ENCODE measurements at places on chromosomes 1 and 21.

DNA sequence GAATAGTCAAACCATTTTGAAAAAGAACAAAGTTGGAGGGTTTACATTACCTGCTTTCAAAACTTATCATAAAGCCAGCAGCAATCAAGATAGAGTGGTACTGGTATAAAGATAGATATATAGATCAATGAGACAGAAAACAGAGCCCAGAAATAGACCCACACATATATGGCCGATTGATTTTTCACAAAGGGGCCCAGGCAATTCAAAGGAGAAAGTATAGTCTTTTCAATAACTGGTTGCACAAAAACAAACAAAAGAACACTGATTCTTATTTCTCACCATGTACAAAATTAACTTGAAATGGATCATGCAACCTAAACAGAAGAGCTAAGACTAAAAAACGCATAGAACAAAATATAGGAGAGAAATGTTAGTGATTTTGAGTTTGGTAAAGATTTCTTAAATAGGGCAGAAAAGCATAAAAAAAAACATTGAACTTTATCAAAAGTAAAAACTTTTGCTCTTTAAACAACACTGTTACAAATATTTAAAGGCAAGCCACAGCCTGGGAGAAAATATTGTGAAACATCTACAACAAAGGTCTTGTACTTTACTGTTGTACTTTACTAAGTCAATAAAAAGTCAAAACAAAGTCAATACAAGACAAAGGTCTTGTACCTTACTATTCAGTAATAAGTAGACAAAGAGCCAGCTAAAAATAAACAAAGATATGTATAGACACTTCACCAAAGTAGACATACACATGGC, 50.2 kb downstream of the ST3GAL3 start:
- no peaks in the 10 kb centered on the region for H3K27me3 ChIP-seq
- H3K27ac ChIP-seq = no peak overlapping the region
- no peaks in the 10 kb centered on the region for H3K36me3 ChIP-seq
- no peak for DNase-seq
- no peaks in the 10 kb centered on the region for H3K4me1 ChIP-seq

DNA sequence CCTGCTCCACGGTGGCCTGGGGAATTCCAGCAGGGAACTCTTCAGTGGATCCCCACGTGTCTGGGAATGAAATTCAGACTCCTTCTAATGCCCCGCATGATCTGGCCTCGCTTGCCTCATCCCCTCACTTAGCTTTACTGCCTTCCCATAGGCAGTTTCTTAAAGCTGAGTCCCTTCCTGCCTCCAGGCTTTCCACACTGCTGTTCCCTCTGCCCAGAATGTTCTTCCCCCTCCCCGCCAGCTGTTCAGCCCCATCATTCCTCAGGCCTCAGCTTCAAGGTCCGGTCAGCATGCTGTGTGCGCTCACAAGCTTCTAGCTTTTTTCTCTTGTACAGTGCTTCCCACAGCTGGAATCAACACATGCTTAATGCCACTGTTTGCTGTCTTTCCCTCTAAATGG, 54.9 kb upstream of the WASF2 start:
- DNase-seq = peak; percentile 76
- H3K4me1 ChIP-seq = no peaks in the 10 kb centered on the region
- peak overlapping the region; percentile 89 for H3K27ac ChIP-seq
- no peaks in the 10 kb centered on the region for H3K27me3 ChIP-seq
- H3K4me3 ChIP-seq = no peak overlapping the region

- DNase-seq = peak; percentile 55
- H3K4me3 ChIP-seq = no peak overlapping the region
- no peaks in the 10 kb centered on the region for H3K4me1 ChIP-seq
- no peaks in the 10 kb centered on the region for H3K27me3 ChIP-seq
- H3K27ac ChIP-seq = no peak overlapping the region
Measured at GRCh38 chr1:228289996-228290881, 82.4 kb downstream of the OBSCN start.

- H3K4me1 ChIP-seq = no peaks in the 10 kb centered on the region
- DNase-seq = peak; percentile 29
- H3K27me3 ChIP-seq = no peaks in the 10 kb centered on the region
- no peak overlapping the region for H3K27ac ChIP-seq
- H3K4me3 ChIP-seq = no peak overlapping the region
Measured at GRCh38 chr21:34166468-34166867, 93.1 kb downstream of the MRPS6 start.

DNA sequence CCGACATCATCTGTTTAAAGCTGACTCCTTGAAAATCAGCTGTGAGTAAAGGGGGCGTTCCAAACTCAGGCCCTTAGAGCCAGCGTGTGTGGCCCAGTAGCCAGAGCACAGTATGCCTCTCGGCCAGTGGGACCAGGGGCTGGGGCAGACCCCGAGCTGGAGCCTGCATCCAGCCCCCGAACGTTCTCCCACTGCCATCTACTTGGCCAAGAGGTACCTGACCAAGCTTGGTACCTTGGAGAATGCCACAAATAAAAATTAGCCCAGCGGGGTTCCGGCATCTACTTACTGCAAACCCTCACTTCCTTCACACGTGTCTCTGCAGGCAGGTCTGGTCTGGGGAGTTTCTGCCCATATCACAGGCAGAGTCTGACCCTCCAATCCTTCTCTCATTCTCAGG, 56.7 kb upstream of the COL6A2 start:
- no peak overlapping the region for H3K4me3 ChIP-seq
- H3K36me3 ChIP-seq = no peaks in the 10 kb centered on the region
- no peaks in the 10 kb centered on the region for H3K27me3 ChIP-seq
- DNase-seq = no peak
- H3K27ac ChIP-seq = no peak overlapping the region
- H3K4me1 ChIP-seq = peaks cover 5% of the 10 kb centered on the region

DNA sequence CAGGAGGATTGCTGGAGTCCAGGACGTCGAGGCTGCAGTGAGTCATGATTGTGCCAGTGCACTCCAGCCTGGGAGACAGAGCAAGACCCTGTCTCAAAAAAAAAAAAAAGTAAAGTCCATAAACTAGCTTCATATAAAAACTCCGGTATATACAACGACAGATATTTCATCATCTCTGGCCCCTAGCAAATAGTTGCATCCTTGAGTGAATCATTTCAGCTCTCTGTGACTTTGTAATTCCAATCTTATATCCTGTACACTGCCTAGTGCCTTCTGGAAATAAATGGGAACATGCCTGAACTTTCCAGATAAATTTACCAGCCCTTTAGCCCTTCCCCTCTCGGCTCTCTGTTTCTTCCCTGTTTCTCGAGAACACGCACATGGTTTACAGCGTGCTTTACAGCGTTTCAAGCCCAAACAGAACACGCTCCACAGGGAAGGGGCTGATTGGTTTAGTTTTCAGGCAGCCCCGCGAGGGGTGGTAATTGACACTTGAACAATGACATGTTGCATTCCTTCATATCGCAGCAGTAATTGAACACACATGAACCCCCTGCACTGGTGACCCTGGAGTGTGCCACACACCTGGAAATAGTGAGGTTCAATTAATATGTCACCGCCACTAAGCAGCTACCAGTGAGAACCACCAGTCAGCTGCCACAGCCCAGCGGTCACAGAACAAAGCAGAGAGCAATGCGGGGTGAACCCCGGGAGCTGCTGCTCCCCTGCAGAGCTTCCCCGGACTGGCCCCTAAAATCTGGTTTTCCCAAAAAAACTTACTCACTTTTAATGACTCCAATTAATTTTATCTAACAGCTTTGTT, 35.7 kb upstream of the SIM2 start:
- no peak overlapping the region for H3K27ac ChIP-seq
- H3K27me3 ChIP-seq = peaks cover 23% of the 10 kb centered on the region
- no peaks in the 10 kb centered on the region for H3K36me3 ChIP-seq

DNA sequence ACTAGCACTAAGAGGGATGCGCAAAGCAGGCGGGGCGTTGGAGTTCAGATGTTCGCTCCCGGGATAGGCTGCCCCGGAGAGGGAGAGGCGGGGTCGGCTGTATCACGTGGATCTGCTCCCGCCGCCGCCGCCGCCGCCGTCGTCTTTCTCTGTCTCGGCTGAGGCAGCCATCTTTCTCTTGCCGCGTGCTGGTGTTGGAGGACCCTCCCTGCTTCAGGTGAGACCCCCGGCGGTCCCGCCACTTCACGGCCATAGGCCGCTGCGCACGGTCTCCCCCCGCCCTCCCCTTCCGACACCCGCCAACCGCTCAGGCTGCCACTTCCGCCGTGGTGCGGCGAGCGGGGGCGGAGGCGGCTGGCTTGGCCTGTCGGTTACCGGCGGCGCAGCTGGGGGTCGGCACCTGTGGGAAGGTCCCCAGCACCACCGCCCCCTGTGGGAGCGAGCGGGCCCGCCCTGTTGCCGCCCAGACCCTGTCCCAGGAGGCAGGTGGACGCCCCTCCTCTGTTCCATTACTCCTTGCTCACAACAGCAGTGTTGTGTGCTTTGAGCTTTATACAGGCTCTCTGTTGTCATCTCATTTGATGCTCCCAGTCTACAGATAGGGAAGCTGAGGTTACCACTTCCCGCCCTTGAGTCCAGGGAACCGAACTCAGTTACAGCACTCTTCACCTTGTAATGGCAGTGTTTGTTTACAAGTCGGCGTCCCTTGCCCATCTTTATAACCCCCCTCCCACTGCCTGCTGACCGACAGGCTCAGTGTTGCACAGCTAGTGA, at the start of gene BTF3L4:
TSS of gene BTF3L4 (plus strand) at position 133 of the 774 bp plus-strand sequence. CDS start 3,553 bp downstream, outside the sequence.
- peak; percentile 98 for DNase-seq
- no peaks in the 10 kb centered on the region for H3K27me3 ChIP-seq
- peak within 1 kb of the TSS; percentile 83 for H3K4me3 ChIP-seq

GRCh38 chr1:13661539-13661938, 38.4 kb upstream of the PRDM2 start:
- peaks cover 15% of the 10 kb centered on the region for H3K4me1 ChIP-seq
- H3K27me3 ChIP-seq = no peaks in the 10 kb centered on the region
- H3K36me3 ChIP-seq = no peaks in the 10 kb centered on the region
- no peak for DNase-seq
- peak overlapping the region; percentile 69 for H3K27ac ChIP-seq

- H3K36me3 ChIP-seq = no peaks in the 10 kb centered on the region
- no peak for DNase-seq
- H3K27me3 ChIP-seq = no peaks in the 10 kb centered on the region
- H3K4me1 ChIP-seq = no peaks in the 10 kb centered on the region
- no peak overlapping the region for H3K27ac ChIP-seq
Measured at GRCh38 chr1:100400404-100400803, 48.1 kb downstream of the CDC14A start.

GRCh38 chr1:35210321-35211119, 17.6 kb upstream of the SFPQ start:
- H3K4me3 ChIP-seq = no peak overlapping the region
- no peak for DNase-seq
- H3K4me1 ChIP-seq = no peaks in the 10 kb centered on the region
- H3K36me3 ChIP-seq = no peaks in the 10 kb centered on the region

DNA sequence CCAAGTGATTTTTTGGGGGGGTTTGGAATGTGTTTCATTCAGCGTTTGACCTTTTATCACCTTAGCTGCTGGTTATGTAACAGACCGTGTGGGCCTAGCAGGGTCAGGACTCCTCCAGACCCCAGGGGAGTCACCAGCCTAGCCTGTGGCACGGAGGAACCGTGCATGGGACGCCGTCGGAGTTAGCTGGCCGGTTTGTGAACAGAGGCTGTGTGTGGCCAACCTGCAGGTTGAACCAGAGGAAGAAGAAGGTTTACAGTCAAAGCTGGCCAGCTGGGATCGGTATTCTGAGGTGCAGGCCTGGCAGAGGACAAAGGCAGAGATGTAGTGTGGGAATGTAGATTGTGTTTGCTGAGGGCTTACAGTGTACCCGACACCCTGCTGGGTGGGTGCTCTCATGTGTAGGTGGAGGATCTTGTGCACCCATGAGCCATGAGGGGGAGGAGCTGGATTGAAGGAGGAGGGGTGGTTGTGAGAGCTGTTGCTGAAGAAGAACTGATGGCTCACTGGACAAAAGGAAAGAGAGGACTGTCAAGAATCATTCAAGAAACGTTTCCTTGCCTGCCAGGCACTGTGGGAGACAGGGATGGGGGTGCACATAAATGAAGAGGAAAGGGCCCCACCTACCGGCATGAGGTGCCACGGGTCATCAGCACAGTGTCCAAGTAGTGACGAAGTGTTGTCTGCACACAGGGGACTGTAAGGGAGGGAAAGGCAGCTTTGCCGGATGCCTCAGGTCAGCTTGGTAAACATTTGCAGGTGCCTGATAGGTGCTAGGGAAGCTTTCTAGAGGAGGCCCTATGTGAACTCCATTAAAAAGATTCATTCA, 40.0 kb upstream of the PWP2 start:
- DNase-seq = no peak
- H3K36me3 ChIP-seq = peaks cover 6% of the 10 kb centered on the region
- H3K4me3 ChIP-seq = no peak overlapping the region
- H3K27ac ChIP-seq = no peak overlapping the region
- no peaks in the 10 kb centered on the region for H3K27me3 ChIP-seq

DNA sequence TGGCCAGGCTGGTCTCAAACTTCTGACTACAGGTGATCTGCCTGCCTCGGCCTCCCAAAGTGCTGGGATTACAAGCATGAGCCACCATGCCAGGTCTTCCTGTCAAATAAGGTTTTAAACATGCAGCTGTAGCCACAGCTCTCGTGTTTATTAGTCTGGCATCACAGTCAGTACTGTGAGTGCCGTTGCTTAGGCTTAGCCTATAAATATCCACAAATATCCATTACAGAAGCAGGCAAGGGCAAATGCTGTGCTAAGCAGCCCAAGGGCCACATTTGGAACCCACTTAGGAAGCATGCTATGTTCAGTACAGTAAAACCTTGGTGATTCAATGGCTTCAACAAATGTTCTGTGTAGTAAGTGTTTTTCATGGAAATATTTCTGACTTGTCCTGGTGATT, 75.9 kb downstream of the KIF1B start:
- no peaks in the 10 kb centered on the region for H3K27me3 ChIP-seq
- peak overlapping the region; percentile 77 for H3K27ac ChIP-seq
- peaks cover 28% of the 10 kb centered on the region for H3K36me3 ChIP-seq
- H3K4me1 ChIP-seq = no peaks in the 10 kb centered on the region
- no peak overlapping the region for H3K4me3 ChIP-seq

GRCh38 chr1:199422206-199422605, 605.3 kb upstream of the NR5A2 start:
- H3K4me3 ChIP-seq = no peak overlapping the region
- no peaks in the 10 kb centered on the region for H3K36me3 ChIP-seq
- no peak for DNase-seq
- no peaks in the 10 kb centered on the region for H3K27me3 ChIP-seq

DNA sequence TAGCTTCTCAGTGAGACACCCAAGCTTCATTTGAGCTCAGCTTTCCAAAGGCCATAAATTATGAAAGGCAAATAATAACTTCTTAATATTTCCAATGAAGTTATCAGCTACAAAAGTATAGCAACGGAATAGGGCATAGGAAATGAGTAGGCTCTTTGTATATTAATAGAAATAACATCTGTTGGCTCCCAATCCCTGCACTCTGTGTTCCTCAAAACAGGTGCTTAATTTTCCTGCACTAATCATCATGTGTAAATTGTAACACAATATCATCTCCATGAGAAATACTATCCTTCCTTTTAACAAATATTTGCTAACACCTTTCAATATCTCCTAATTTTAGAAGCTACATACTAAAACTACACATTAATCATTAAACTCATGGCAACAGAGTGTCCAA, 19.2 kb upstream of the IFI44L start:
- no peak overlapping the region for H3K27ac ChIP-seq
- DNase-seq = no peak
- no peaks in the 10 kb centered on the region for H3K36me3 ChIP-seq
- H3K27me3 ChIP-seq = no peaks in the 10 kb centered on the region

Data from sigmoid colon (tissue), 7 donors.